ENCODE measurements at places on chromosomes 3 and 15.

DNA sequence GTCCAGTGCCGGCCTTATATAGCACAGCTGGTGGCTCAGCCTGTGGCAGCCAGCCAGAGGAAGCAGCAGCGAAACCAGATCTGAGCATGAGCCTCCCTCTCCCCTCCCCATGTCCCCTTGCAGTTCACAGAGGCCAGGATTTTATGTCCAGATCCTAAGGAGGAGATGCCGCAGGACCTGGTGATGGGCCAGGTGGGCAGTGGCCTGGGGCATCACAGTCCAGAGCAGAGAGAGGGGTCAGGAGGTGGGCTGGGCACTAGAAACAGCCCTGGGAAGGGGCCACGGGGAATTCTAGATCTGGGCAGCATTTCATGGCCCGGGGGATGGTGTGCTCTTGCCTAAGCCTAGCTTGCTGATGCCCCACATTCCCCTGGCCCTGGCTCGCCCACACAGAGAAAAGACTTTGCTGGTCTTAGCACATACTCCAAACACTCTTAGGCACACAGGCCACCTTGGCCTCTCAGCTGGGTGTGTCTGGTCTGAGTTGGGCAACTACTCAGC, 259 bp upstream of the CILP start:
- no peak for DNase-seq

GRCh38 chr3:98999675-99000074, 98.2 kb upstream of the DCBLD2 start:
- no peak for DNase-seq

DNA sequence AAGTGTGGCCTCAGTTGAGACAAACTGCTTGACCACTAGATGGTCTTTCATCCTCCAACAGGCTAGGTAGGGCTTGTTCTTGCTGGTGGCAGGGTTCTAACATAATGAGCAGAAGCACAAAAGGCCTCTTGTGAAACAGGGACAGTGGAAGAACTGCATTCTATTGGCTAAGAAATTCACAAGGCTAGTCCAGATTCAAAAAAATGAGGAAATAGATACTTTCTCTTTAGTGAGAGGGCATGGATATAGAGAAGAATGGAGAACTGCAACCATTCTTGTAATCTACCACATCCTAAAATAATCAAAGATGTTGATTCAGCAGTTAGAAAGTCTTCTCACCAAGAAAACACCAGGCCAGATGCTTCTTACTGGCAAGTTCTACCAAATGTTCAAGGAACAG, 143.7 kb upstream of the LRIG1 start:
- DNase-seq = no peak

- DNase-seq = no peak
Observed at GRCh38 chr3:113574213-113574612, 41.9 kb downstream of the SIDT1 start.

GRCh38 chr3:179935710-179936109, 101.0 kb downstream of the PEX5L start:
- DNase-seq = no peak

DNA sequence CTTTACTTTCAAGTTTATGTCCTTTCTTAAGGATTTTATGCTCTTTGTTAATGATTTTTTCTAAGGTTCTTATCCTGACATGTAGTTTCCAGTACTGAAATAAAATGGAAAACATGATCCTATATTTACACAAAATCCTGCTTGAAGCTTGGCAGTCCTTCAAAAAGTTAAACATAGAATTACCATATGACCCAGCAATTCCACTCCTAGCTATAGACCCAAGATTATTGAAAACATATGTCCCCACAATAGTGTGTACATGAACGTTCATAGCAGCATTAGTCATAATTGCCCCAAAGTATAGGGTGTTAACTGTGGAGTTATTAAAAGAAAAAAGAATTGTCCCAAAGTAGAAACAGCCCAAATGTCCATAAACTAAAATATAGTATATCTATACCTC, 33.2 kb downstream of the ITGB5 start:
- DNase-seq = no peak

DNA sequence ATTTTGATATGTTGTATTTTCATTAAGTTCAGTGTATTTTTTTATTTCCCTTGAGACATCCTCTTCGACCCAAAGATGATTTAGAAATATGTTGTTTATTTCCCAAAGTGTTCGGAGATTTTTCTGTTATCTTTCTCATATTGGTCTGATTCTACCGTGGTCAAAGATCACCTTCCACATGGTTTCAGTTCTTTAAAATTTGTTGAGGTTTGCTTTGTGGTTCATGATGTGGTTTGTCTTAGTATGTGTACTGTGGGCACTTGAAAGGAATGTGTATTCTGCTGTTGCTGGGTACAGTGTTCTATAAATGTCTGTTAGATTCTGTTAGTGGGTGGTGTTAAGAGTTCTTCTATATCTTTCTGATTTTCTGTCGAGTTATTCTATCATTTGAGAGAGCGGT, 103.4 kb upstream of the FHIT start:
- DNase-seq = no peak

- peak; percentile 36 for DNase-seq
Observed at GRCh38 chr3:53161820-53162671, 1.0 kb downstream of the PRKCD start.

DNA sequence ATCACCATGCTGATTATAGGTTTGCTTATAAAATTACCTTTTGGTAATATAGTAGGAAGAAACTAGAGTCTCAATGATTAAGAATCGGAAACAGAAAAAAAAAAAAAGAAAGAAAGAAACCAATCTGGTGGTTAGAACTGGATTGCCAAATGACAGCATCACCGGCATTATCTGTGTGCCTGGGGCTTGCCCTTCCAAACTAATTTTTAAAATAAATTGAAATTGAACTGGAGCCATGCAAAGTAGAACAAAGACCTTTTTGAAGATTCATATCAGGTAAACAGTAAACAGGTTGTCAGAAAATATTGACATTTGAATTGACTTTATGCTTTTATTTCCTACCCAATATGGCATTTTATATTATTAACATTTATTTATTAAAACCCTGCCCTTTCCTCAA, 11.2 kb upstream of the CPB1 start:
- no peak for DNase-seq

- no peak for DNase-seq
Observed at GRCh38 chr3:89577637-89578530, 470.5 kb downstream of the EPHA3 start.

GRCh38 chr3:160921020-160921635, 165.1 kb downstream of the PPM1L start:
- no peak for DNase-seq

DNA sequence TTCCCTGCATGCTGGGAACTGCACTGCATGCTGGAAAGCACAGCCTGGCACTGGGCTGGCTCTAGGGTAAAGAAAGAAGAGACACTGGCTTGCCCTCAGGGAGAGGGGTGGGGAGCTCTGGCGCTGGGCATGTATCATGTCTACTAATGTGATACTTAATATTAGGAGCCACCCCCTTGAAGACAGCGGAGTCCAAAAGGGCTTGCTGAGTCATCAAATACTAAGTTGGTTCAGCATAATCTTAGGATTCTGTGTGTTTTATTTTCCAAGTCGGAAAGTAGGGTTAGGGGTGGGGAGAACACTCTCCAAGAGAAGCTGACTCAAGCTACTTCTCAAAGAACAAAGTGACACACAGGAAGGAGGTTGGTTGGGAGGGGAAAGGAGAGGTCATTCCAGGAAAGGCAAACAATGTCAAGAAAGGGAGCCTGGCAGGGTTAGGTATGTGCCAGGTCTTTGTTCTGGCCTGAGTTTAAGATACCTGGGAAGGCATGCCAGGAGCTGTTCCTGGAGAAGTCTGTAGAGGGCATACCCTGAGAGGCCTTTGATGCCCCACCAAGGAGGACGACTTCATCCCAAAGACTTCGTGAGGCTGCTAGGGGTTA, 237.8 kb upstream of the NR2E3 start:
- no peak for DNase-seq

All from central memory CD4-positive, alpha-beta T cell (primary cell).